ENCODE measurements at places on chromosomes 5 and 9.

GRCh38 chr5:135472141-135472540 is 20.0 kb upstream of the TIFAB start:
- no peak for DNase-seq

GRCh38 chr9:132984202-132985070 is 5.9 kb downstream of the GFI1B start:
- no peak for DNase-seq

- DNase-seq = no peak
Observed at GRCh38 chr9:121721058-121721350, 69.6 kb downstream of the DAB2IP start.

- DNase-seq = no peak
Observed at GRCh38 chr5:132761321-132762240, 14.4 kb downstream of the CCNI2 start.

GRCh38 chr9:72807765-72808445 is 144.9 kb downstream of the ALDH1A1 start:
- no peak for DNase-seq

All from right renal pelvis (tissue), 4 donors.